ENCODE measurements at places on chromosomes 1 and 21.
A peak's percentile ranks its signal among the peaks of the same experiment; 100 is the strongest.

DNA sequence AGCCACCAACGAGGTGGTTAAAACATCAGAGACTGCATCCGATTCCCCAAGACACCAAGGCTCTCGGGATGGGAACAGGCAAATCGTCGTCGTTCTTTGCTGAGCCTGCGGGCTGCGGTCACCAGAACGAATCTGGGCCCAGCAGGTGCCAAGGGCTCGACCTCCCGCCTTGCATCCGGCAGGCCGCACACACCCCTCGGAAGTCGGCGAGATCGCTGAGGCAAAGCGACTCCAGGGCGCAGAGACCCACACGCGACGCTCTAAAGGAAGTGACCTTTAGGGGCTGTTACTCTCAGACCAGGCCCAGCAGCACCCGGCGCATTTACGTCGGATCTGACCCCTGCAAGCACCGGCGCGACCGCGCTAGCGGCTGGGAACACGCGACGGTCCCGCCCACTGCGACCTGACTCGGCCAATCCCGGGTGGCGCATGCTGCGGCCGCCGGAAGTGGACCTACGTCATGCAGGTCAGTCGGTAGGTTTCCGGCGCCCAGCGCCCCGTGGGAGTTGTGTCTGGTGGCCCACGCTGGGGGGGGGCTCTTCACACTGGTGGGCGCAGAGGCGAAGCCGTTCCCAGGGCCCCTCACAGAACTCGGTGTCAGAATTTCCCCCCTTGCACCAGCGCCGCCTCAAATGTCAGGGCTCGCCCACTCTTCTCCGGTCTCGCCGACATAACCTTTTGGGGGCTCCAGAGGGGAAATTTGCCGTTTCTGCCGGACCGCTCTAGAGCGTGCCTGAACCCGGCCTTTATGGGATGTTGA lies 7.5 kb upstream of the PARK7 start:
- no peaks in the 10 kb centered on the region for H3K27me3 ChIP-seq
- DNase-seq: peak; percentile 98
- H3K4me3 ChIP-seq: peak overlapping the region; percentile 61
- H3K27ac ChIP-seq: peak overlapping the region; percentile 75

- H3K27ac ChIP-seq: no peak overlapping the region
- no peak overlapping the region for H3K4me3 ChIP-seq
- H3K4me1 ChIP-seq: no peaks in the 10 kb centered on the region
- no peaks in the 10 kb centered on the region for H3K27me3 ChIP-seq
- no peak for DNase-seq
- H3K36me3 ChIP-seq: no peaks in the 10 kb centered on the region
Observed at GRCh38 chr1:184110272-184111204, 59.0 kb downstream of the TSEN15 start.

GRCh38 chr1:229106526-229107125 lies 164.3 kb upstream of the RAB4A start:
- H3K27me3 ChIP-seq: no peaks in the 10 kb centered on the region
- no peak overlapping the region for H3K4me3 ChIP-seq
- DNase-seq: no peak
- no peaks in the 10 kb centered on the region for H3K36me3 ChIP-seq
- no peak overlapping the region for H3K27ac ChIP-seq

- no peaks in the 10 kb centered on the region for H3K36me3 ChIP-seq
- H3K27me3 ChIP-seq: no peaks in the 10 kb centered on the region
- no peak overlapping the region for H3K4me3 ChIP-seq
- H3K4me1 ChIP-seq: no peaks in the 10 kb centered on the region
- no peak overlapping the region for H3K27ac ChIP-seq
- DNase-seq: no peak
Observed at GRCh38 chr1:240465531-240465940, 146.4 kb downstream of the GREM2 start.

- H3K27ac ChIP-seq: no peak overlapping the region
- H3K36me3 ChIP-seq: no peaks in the 10 kb centered on the region
- H3K4me3 ChIP-seq: no peak overlapping the region
Observed at GRCh38 chr1:32062867-32063230, 9.9 kb upstream of the TMEM39B start.

GRCh38 chr1:201140235-201140940 lies 13.4 kb upstream of the ASCL5 start:
- H3K27ac ChIP-seq: no peak overlapping the region
- H3K27me3 ChIP-seq: no peaks in the 10 kb centered on the region
- no peaks in the 10 kb centered on the region for H3K36me3 ChIP-seq
- H3K4me1 ChIP-seq: peaks cover 22% of the 10 kb centered on the region

All from testis (tissue), 5 donors.